ENCODE measurements at places on chromosomes 1 and 21.

DNA sequence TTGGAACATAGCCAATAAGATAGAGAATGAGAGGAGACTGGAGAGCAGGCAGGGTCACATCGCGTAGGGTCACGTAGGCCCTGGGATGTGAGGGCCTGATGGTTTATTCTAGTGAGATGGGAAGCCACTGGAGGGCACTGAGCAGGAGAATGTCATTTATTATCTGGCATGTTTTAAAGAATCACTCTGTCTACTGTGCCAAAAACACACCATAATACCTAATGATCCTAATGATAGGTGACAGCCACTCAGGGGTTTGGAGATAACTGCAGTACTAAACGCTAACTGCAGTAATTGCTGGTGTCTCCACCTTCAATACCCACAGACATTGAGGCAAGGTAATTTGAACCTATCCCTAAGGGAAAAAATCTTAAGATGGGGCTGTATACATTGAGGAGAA is 185.4 kb downstream of the TTLL7 start:
- DNase-seq = no peak

DNA sequence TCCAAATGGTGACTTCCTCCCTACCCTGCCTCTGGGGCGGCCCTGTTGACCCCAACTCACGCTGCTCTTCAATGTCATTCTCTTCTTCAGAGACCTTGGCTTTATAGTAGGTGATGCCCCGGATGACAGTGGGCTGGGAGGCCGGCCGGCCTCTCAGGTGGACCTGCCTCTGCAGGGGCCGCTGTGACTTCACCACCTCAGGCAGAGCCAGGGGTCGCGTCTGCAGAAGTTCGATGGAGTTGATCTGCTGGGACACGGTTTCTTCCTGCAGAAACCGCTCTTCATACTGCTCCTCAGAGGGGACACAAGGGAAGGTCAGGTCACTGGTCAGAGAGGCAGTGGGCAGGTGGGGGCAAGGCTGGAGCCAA is 23.6 kb downstream of the OLFML2B start:
- DNase-seq = no peak

DNA sequence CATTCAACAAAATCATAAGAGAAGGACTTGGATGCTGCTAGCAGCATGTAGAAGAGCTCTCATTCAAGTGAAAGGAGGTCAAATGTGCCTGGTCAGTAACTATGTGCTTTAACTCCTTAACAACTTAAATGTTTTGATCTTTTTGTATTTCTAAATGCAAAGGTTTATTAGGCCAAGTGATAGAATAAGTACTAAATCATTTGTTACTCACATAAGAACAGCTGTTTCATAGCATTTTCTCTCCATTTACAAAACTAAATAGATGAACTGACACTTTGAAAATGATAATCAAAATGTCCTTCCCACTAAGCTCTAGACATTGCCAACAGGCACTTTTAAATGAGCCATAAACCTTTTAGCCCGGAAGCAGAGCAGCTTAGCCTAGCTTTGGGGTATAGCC is 254.3 kb upstream of the PRMT6 start:
- no peak for DNase-seq

GRCh38 chr1:1204425-1204920 is 1.9 kb downstream of the TNFRSF18 start:
- DNase-seq = no peak

- DNase-seq = no peak
Observed at GRCh38 chr1:20319456-20320220, 29.0 kb downstream of the VWA5B1 start.

Data from stimulated activated CD4-positive, alpha-beta T cell treated with anti-CD3 and anti-CD28 coated beads, Interleukin-4, amount 100 ng/mL, for 48 hours (primary cell).